NCI-H187 (cell line): ENCODE measurements at places on chromosomes 4 and X.
A peak's percentile ranks its signal among the peaks of the same experiment; 100 is the strongest.

DNA sequence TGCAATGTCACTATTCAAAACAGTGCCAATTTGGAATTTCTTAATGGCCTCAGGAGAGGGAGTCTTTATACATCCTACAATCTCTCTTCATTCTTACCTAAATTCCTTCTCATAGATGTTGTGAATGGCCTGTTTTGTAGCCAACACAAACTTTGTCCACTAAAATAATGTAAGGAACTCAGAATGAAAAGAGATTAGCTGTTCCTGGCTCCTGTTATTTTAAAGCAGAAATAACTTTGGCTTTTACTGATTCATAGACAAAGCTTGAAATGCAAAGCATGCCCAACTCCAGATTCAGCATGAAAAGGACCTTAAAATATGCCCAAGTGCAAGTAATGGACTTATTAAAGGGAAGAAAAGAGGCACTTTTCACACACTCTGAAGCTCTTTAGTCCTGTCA lies 146.0 kb upstream of the GPC4 start:
- DNase-seq: no peak

DNA sequence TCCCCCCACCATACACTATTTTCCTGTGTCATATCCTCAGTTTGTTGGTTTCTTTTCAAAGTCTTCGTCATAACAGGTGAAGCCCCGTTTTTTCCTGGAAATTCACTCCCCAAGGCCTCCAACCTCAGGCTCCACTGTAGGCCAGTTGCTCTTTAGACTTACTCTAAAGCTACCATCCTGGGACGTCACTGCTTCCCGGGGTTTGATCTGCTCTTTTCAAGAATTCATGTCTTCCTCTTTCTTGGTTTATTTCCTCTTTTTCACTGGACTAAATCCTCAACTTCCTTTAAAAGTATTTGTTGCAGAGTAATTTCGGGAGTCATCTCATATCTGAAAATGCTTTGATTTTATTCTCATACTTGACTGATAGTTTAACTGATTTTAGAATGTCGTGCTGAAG lies 6.5 kb upstream of the SERTM2 start:
- no peak for DNase-seq

- DNase-seq: no peak
Measured at GRCh38 chr4:5689065-5689464, 19.3 kb downstream of the EVC2 start.

DNA sequence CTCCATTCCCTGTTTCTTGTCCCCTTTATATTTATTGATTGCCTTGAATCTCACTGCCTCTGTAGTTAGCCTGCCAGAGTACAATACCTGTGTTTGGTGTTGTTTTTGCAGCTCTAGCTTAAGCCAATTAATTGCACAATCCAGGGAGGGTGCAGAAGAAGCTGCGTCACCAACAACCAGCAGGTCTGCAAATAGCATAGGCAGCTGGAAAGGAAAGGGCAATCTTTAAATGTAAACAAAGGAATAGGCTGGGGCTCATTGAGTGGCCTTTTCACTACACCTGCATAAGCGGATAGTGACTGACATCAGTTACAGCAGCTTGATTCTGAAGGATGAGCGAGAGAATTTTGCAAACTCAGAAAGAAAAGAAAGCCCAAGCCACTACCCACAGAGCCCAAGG lies 106.8 kb upstream of the RAI2 start:
- DNase-seq: peak; percentile 76

DNA sequence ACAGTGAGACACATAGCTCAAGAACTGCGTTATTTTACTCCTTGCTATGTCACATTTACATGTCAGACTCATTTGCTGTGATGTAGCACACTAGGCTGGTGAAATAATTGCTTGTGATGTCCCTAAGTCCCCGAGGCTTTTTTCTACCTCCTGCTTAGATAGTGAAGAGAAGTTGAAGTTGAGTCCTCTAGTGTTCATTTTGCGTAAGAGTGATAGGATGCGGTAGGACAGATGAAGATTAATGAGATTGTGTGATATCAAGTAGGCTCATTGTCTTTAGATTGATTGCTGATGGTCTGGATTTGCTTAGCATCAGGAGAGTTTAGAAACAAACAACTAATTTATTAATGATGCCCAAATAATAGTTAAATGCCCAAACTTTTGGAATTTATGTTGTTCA lies 173.6 kb upstream of the NUDT6 start:
- DNase-seq: no peak

- no peak for DNase-seq
Measured at GRCh38 chrX:311156-312129, 7.2 kb downstream of the GTPBP6 start.

DNA sequence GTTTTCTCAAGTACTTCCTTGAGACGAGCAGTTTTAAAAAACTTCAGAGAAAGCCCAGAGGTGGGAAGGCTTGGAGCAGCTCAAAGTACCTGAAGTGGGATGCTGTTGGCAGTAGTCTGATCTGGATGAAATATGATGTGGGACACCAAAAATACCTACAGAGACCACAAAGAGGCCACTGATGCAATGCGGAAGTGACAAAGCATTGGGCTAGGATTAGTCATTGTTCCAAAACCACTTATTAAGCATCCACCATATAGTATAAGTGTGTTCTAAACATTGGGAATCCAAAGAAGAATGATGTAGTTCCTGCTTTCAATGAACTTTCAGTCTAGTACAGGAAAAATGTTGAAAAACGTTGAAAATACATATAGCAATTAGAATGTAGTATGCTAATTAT lies 386.1 kb upstream of the CNKSR2 start:
- DNase-seq: no peak

DNA sequence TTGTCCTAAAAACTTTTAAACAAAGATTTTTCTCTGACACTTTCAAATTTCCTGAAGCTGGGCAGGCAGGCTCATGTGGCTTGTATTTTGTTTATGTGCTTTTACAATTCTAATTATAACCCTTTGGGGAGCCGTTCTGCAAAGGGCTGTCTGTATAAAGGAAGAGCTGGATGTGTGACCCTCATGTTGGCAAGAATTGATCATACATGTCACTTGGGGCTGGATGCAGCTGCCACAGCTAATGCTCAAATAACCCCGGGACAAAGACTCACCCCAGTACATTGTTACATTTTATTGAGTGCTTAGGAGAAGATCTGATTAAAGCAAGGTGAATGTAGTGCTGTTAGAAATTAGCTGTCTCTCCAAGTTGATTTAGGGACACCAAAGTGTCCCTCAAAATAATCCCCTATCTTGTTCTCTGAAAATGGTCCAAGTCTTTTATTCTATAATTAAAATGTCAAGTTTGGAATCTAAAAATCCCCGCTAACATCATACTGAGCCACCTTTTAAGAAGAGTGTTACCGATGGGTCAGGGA lies 13.0 kb upstream of the DAPP1 start:
- DNase-seq: no peak

- DNase-seq: peak; percentile 57
Measured at GRCh38 chrX:149962859-149963757, 24.8 kb upstream of the EOLA2 start.

DNA sequence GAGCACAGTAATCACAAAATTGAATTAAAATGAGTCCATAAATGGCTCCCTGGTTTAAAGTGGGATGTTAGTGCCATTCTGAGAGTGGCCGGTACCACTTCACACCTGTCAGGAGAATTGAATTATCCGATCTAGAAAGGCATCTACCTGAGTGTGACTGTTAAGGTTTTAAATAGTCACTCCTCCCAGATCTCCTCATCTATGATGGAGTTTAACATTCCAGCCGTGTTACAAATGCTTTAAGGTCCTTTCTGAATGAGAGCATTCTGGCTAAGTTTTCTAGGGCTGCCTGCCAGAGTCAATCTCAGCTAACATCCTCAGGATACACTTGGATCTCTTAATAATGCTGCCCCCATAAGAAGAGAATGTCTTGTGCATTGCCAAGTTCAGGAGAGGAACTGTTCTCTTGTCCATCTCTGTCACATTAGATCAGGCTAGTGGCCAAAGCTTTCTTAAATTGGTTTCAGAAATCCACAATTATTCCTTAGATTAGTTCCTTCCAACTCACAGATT lies 231.1 kb downstream of the SLC39A8 start:
- no peak for DNase-seq

GRCh38 chr4:137467537-137467936 lies 64.8 kb downstream of the PCDH18 start:
- DNase-seq: no peak

DNA sequence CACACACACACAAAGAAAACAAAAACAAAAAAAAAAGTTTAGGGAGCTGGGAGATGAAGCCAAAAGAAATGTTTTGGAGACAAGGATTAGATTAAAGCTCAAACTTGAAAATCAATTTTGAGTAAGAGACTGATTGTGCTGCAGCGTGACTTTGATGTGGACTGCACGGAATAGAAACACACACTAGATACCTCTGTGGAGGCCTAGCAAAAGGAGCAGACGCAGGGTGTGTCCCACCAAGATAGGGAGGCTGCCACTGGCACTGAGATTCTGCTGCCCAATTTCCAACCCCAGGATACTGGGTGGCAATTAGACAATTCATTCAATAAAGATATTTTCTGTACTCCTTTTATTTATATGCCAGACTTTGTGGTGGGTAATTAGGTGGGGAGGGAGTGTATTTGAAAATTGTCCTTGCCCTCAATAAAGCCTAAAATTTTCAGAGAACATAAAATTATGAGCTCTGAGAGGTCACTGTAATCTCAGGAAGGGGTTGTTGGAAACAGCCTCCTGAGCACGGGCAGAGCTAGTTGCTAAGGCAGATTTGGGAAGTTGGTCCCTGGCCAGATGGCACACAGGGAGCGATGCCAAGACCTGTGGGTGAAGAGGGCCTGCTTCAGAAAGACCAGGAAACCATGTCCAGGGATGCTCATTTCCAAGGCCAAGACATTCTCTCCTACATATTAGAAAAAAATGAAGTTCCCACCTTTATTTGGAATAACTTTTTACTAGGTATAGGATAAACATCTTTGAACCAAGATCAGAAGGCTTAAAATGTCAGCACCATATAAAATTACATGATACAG lies 1.9 kb upstream of the PPP3CA start:
- DNase-seq: no peak

DNA sequence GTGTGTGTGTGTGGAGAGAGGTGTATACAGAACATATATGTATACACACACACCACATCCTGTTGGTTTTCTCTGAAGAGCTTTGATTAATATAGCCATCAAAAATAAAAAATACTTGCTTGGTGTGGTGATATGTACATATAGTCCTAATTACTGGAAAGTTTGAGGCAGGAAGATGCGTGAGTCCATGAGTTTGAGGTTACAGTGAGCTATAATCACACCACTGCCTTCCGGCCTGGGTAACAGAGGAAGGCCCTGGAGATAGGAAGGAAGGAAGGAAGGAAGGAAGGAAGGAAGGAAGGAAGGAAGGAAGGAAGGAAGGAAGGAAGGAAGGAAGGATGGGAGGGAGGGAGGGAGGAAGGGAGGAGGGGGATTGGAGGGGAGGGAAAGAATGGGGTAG lies 360.4 kb upstream of the CPEB2 start:
- DNase-seq: no peak

DNA sequence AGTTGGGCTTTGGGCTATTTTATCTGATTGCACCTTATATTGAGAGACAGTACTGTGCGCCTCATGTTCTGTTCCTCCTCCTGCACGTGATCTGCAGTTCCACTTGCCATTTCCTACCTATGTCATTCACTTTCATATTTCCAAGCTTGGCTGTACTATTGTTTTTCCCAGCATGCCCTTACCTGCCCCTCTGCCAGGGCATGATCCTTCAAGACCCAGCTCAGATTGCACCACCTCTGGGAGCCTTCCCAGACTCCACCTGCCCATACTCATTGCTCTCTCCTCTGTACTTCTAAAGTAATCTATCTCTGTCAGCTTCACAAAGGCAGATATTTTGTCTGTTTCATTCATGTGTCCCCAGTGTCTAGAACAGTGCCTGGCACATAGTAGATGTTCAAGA lies 11.6 kb downstream of the SLC25A5 start:
- DNase-seq: no peak

GRCh38 chrX:20522420-20522819 lies 255.7 kb upstream of the RPS6KA3 start:
- no peak for DNase-seq

- no peak for DNase-seq
Measured at GRCh38 chr4:170522427-170522970, 432.7 kb upstream of the AADAT start.

DNA sequence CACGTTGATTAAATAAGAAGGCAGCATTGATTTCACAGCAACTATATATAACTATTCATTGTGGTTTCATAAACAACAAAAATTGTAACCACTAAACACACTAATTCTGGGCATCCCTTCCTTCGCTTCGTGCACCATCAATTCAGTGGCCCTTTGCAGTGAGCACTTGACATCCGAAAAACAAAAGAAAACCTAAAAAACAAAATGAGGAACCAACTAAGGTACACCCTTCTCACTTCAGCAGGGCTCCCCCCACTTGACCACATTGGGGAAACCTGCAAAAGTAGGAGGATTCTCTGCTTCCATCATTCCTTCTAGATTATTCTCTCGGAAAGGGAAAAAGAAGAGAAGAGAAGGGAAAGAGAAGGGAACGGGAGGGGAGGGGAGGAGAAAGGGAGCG lies 28.3 kb downstream of the NBDY start:
- no peak for DNase-seq

DNA sequence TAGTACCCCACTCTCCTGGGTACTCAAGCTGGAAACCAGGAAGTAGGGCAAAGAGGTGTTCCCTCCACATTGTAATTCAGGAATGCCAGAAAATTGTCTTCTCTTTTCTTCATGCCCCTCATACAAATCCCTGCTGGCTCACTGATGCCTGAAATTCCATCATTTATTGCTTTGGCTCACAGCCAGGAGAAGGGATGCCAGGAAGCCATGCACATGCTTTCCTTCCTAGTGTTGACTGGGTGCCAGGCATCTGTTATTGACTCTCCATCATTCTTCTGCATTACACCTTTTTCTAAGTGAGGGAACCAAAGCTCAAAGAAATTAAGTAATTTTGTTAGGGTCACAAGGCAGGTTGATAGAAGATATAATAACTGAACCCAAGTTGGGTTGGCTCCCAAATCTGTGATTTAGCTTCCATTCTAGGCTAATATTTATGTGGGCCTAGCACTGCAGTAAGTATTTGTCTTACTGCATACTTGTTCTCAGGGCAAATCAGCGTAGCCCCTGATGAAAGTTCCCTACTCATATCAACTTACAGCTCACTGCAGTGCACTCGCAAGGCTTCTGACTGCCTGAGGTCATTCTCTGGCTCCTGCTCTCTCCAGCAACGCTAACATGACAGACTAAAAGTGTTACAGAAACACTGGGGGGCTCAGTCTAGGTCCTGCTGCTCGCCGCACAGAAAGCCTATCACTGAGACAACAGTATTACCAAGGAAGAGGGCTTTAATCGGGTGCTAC lies 89.0 kb downstream of the TRAPPC11 start:
- DNase-seq: no peak

DNA sequence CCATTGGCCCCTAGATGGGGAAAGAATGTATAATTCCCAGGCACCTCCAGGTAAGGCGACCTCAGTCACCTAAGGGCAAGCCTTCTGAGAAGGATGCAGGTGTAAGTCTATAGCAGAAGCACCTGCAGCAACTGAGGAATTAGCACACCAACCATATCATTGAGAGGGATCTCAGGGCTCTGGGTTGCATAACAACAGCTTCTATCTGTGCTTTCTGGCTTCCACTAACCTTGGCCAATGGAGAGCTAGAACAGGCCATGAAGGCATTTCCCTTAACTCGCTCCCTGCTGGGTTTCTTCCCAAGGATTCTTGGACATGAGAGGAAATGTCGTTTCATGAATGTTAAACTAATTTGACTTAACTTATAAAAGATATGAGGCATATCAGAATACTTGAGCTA lies 177.8 kb upstream of the GK2 start:
- DNase-seq: no peak
